Central memory CD8-positive, alpha-beta T cell (primary cell): ENCODE measurements at places on chromosomes 4 and X.
A peak's percentile ranks its signal among the peaks of the same experiment; 100 is the strongest.

DNA sequence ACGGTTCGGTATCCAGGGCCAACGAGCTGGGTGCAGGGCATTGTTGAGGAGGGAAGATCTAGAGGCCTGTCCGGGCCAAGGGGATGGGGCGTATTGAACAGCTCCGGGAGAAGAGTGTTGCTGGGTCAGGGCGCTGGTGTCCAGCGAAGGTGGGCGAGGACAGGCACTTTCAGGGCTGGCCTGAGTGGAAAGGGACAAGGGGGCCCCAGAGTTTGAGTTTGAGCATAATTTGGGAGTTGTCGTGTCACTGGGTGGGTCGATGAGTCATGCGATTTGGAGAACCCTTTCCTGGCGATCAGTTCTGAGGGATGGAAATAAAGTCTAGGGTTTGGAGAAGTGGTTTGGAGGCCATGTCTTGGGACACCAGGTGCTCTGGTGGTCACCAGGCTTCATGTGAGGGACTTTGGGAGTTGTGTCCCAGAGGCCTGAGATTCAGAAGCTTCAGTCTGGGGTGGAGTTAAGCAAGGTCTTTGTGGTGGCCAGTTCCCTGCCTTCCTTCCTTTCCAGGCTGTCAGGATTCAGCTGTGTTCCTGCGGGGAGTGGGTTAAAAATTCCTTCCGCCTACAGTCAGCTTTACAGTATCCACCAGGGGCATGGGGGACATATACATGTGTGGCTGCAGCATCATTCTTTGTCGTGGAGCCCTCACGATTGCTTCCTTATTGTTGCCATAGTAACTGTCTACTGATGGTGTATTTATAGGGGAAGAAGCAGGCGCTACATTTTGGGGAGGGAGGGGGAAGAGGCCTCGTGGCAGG lies 504 bp downstream of the PRRG3 start:
- no peak for DNase-seq

DNA sequence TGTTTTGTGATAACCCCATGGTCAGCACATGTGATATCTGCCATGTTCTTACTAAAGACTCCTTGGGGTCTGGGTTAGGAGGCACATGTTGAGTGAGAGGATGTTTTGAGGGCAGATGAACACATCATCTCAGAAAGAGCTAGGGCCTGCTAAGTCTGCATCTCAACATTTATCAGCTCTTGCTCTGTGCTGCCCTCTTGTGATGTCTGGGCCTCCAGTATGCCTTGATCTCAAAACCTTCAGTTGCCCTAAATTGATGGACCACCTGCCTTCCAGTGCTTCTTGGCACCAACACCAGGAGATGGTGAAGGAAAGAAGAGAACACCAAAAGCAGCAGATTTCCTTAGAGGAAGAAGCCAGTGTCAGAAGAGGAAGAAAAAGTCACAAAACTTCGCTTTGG lies 22.5 kb downstream of the MID1 start:
- no peak for DNase-seq

- no peak for DNase-seq
Measured at GRCh38 chr4:81471298-81471587, 464 bp downstream of the RASGEF1B start.

DNA sequence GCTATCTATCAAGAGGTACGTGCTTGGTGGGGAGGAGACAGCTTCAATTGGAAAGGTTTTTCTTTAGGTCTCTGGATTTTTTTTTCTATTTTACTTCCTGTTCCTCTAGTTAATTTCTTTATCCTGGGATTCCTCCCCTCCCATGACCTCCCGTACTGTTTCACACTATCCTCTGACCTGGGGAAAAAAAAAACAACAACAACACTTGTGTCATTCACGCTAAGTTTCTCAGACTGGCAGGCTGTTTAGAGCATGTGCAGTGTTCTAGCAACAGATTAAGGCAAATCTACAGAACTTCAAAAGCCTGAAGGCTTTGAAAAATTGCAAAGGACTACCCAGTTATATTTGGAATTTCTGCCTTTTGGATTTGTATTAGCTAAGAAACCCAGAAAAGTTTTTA lies 358.4 kb downstream of the ARHGAP24 start:
- no peak for DNase-seq

GRCh38 chr4:87428979-87429378 lies 6.6 kb downstream of the NUDT9 start:
- DNase-seq: no peak

- DNase-seq: no peak
Measured at GRCh38 chr4:170025523-170026252, 507 bp downstream of the MFAP3L start.

GRCh38 chr4:6644792-6645530 lies 4.5 kb downstream of the MRFAP1 start:
- DNase-seq: no peak

DNA sequence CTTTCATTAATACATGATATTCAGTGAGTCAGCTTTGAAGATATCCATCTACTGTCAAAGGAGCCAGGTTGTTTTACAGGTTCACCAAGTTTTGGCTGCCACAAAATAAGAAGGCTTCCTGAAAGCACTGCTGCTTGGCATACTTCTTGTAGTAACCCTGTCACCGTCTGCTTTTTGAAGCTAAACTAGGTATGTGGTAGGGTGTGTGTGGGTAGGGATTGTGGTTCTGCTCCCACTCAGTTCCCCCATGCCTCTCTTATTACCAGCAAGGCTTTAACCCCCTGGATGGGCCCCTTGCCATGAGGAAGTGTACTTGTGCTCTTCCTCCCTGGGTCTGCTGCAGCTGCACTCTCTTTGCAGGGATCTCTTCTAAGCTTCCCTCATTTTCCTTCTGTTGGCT lies 191.2 kb downstream of the BANK1 start:
- DNase-seq: no peak

DNA sequence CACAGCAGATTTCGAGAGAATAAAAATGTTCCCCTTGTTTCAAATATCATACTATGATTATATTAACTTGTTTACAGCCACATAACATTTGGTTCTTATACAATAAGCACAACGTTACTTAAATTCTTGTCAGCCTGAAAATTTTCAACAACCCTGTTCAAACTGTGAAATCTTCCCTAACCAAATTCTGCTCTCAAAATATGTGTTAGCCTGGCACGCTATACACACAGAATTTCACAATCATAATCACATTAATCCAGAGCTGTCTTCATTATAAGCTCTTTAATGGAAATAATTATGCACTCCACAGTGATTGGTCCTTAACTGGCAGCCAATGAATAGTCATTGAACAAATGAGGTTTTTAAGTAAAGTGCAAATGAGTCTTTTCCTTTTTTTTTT lies 7.3 kb upstream of the PRSS12 start:
- no peak for DNase-seq

- peak; percentile 32 for DNase-seq
Measured at GRCh38 chr4:56821381-56822243, at the start of gene SPINK2. TSS of gene SPINK2 (minus strand) at chr4:56821701. CDS start at chr4:56821662, 39 bp downstream.

DNA sequence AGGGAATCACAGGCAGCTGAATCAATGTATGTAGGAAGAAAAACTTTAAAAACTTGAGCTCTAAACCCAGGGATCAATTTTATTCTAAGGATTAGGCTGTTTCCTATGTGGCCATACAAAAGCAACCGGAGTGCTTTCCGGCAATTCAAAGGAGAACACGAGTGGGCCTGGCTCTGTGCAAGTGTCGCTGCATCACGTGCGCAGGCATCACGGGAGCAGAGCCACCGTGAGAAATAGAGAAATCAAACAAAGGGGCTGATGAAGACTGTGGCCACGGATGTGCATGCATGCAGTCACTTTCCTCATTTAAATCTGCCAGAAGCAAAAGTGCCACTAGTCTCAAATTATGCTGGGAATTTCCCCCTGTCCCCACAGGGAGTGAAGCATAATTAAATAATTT lies 196.9 kb downstream of the NSUN7 start:
- DNase-seq: no peak

- DNase-seq: no peak
Measured at GRCh38 chr4:134078230-134078914, 123.2 kb downstream of the PABPC4L start.

GRCh38 chr4:74157154-74157553 lies 764 bp upstream of the MTHFD2L start:
- no peak for DNase-seq

- DNase-seq: no peak
Measured at GRCh38 chr4:129622566-129622965, 526.6 kb downstream of the C4orf33 start.

DNA sequence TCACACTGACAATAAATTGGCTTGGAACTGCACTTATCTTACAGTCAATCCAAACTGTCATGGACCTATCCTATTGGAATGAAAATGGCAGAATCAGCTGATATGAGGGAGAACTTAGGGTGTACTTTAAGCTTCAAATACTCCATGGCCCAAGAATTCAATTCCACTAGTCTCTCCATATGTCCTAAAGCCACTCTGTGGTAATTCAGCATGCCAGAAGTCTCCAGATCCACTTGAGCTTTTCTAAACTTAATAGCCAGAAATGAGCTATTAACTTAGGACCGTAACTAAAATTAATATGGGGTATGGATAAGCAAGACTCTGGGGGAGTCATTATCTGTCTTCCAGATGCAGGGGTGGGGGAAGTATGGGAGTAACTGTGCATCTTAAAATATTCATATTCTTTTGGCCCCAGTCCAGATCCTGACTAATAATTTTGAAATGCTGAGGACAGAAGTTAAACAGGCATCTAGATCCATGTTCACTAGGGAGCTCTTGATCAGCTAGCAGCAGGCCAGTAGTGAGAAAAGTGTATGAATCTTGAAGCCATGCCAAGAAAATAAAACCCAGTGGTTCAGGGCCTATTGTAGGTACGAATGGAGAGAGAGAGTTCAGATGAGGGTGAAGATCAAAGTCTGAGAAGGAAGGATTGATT lies 167.6 kb downstream of the DKK2 start:
- no peak for DNase-seq

GRCh38 chr4:95534032-95534431 lies 14.7 kb downstream of the UNC5C start:
- DNase-seq: no peak

DNA sequence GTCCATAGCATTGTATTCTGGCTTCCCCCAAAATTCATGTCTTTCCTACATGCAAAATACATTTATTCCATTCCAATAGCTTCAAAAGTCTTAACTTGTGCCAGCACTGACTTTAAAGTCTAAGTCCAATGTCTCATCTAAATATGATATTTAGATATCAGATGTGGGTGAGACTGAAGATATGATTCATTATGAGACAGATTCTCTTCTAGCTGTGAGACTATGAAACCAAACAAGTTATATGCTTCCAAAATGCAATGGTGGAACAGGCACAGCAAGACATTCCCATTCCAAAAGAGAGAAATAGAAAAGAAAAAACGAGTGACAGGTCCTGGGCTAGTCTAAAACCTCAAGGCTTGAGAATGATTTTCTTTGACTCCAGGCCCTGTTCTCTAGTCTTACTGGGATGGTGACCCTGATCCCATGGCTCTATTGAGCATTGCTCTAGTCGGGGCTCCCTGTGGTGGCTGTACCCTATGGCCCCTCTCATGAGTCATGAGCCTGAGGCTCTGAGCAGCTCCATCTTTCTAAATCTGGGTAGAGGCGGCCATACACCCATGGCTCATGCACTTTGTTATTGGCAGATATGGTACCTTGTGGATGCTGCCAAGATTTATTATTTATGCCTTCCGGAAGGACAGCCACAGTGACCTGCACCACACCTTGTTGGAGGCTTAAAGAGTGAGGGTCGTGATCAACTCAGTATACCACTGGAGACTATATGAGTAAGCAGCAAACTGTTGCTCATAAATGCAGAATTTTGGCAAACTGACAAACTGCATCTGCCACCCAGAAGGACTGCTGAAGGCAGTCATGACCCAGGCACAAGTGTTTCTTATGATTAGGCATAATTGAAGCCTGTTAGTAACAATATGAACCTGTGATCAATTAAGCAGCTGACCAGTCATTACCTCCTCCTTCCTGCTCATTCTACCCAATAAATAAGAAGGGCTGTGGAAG lies 38.5 kb upstream of the BOD1L1 start:
- no peak for DNase-seq

DNA sequence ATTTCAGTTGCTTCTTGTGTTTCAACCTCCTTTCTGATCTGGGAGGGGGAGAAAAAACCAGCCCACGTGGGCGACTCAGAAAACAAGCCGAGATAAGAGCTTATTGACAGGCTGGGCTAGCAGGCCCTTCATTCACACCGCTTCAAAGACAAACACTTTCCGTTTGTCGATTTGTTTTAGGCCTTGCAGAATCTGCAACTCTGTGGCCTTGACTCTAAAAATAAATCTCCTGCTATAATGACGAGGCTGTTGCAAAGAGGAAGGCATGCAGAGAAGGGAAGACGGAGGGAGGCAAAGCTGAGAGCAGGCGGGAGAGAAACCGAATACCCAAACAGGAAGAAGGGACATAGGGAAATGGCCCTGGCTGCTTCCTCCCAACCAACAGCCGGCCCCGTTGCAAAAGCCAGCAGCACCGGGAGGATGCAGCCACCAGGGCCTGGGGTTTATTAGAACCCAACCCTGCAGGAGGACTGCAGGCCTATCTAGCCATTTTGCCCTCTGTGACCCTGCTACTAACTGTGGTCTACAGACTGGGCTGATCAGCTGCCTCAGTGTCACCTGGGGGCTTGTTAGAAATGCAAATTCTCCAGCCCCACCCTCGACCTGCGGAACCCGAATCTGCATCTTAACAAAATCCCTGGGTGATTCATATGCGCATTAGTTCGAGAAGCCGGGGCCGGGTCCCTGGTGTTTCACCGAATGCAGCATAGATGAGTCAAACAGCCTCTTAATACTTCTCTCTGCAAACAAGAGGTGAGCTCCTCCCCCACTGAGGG lies 325.5 kb downstream of the BCOR start:
- DNase-seq: no peak
